ENCODE measurements at places on chromosomes 4 and X.

GRCh38 chr4:109683621-109684253, 19.5 kb downstream of the CASP6 start:
- DNase-seq, result no peak

GRCh38 chr4:88045021-88045420, 37.6 kb downstream of the PKD2 start:
- no peak for DNase-seq

DNA sequence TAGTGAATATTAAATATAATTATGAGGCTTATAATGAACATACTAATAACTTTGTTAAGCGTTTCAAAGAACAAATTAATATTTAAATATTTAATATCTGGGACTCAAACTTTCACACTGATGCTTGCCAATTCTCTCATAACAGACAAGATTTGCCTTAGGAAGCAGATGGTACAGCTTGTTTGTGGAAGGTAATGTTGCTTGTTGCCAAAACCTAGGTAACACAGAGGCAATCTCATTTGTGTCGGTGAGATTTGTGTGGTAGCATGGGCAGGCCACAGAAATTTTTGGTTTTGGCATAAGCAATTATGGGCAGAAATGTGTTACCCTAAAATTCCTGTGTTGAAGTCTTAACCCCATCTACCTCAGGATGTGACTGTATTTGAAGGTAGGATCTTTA, 114.9 kb upstream of the AFF2 start:
- no peak for DNase-seq

DNA sequence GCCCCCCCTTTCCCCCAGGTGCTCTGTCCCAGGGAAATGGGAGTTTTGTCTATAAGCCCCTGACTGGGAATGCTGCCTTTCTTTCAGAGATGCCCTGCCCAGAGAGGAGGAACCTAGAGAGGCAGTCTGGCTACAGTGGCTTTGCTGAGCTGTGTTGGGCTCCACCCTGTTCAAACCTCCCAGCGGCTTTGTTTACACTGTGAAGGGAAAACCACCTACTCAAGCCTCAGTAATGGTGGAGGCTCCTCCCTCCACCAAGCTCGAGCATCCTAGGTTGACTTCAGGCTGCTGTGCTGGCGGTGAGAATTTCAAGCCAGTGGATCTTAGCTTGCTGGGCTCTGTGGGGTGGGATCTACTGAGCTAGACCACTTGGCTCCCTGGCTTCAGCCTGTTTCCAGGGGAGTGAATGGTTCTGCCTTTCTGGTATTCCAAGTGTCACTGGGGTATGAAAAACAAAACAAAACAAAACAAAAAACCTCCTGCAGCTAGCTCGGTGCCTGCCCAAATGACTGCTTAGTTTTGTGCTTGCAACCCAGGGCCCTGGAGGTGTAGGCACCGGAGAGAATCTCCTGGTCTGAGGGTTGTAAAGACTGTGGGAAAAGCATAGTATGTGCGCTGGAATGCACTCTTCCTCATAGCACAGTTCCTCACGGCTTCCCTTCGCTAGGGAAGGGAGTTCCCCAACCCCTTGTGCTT, 41.7 kb downstream of the ITM2A start:
- peak; percentile 36 for DNase-seq

DNA sequence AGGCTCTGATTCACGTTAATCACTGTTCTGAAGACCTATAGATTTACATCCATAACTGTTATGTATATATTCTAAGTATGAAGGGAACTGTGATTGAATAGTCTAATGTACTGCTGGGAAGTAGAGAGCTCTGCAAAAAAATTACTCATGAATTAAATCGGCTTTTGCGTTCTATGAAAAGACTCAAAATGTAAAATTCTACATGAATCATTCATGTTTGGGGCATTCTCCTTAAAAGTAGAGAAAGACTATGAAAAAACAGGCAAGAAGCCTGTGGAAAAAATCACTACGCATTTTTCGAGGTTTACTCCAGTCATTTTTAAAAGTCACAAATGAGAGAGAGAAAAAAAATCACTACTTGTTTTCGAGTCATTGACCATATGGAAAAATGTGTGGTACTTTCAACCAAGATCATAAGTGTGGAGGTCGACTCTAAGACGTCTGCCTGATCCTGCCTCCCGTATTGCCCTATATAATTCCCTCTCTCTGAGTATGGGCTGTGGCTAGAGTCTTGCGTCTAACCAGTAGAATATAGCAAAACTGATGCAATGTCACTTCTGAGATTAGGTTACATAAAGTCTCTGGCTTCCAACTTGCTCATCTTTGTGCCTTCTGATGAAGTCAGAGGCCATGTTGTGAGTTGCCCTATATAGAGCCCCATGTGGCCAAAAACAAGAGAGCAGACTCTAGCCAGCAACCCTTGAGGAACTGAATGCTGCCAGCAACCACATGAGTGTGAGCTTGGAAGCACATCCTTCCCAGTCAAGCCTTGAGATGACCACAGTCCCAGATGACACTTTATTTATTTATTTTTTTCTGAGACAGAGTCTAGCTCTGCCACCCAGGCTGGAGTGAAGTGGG, 32.1 kb upstream of the VEGFD start:
- no peak for DNase-seq

GRCh38 chrX:99078301-99078700, 1331.8 kb downstream of the PCDH19 start:
- no peak for DNase-seq

DNA sequence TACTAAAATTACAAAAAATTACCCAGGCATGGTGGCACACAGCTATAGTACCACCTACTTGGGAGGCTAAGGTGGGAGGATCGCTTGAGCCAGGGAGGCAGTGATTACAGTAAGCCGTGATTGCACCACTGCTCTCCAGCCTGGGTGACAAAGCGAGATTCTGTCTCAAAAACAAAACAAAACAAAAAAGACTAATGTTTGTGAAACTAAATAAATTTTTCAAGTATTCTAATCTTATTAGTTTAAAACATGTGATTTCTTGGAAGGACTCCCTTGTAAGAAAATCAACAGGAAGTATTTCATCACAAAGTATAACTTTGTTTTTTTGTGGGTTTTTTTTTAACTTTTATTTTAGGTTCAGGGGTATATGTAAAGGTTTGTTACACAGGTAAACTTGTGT, 89.6 kb downstream of the EGF start:
- no peak for DNase-seq

DNA sequence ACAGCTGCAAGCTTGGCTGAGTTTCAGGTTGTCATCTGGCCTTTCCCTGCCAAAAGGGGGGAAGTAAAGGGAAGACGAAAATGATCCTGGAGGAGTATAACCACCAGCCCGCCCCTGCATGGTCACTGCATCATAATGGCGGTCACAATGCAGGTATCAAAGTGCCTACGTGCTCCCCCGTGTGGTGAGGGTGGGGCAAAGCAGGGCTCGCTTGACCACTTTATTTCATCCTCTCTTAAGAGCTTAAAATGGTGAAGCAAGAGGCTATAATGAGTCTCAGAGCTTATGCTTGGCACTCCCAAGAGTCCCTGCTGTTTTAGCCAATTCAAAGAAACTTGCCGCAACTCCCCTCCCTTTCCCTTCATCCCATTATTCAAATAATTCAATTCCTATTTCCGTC, 105.6 kb downstream of the APOOL start:
- DNase-seq, result no peak

DNA sequence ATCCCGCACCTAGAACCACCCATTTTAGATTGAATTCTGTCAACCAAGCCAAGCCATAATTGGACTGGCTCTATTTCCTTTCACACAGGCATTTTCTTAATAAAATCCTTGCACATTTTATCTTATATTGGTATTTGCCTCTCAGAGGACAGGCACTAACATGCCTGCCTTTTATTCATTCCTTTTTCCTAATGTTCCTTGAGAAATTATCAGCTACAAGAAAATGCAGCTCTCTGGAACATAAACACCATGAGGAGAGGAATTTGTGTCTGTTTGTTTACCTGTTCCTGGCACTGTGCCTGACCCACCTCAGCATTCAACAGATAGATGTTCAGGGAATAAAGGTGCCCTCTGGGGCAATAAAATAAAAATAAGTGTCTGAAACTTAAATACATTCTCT, 116.2 kb downstream of the PDHA2 start:
- DNase-seq, result no peak

DNA sequence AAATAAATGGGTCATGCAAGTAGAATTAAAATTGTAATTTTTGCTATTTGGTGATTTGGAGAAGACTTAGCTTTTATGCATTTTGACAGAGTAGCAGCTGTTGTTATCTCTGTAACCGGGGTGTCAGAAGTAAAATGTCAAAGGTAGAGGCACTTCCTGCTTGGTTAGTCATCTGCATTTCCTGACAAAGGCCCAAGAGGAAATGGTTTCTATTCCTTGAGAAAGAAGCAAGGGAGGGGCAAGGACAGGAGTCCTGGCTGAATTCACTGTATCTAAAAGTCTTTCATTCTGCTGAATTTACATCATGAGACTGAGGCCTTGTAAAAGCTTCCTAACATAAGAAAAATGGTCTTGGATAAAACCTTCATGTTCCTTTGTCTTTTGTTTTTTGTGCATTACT, 550.9 kb upstream of the BOD1L1 start:
- no peak for DNase-seq

DNA sequence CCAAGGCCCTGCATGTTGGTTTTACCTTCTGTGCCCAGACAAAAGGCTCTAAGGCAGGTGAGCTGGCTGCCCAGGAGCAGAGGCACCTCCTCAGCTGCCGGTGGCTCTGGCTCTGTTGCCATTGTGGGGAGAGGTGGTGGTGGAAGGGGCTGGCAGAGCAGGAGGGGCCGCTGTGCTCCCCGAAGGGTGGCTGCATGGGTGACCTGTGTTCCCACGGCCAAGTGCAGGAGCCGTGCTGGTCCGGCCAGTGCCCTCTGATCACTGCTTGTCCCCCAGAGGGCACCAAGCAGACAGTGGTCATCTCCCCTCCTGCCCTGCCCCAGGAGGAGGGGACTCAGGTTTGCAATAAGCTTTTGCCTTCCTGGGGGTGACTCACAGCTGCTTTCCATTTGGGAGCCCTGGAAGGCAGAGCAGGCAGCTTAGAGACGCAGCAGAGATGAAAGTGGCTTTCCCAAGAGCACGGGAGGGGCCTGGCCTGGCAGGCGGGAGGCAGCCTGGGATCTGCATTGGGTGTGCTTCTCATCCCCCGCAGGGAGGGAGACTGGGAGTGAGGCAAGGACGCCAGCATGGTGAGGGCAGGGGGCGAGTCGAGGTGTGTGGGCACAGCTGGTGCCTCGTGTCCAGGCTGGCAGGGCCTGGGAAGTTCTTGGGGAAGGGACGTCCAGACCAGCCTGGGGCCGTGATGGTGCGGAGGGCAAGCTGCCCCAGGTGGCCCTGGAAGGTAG, 28.7 kb downstream of the DOK7 start:
- DNase-seq, result no peak

GRCh38 chr4:113483131-113483530, 278.4 kb downstream of the CAMK2D start:
- DNase-seq, result no peak

DNA sequence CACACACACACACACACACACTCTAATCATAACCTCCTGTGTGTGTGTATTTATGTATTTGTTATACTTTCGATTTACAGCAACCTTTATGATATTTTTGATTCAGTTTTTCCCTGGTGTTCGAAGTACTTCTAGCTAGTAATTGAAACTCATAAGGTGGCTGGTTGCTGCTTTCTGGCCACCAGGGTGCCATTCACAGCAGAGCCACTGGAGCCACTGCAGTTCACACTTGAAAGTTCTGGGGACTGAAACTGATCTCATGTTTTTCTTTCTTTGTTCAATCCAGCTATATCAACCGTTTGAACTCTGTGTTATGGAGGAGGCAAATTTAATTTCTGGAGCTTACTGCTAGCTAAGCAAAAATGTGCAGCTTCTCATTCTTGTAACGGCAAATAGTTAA, 419.4 kb downstream of the ADGRL3 start:
- no peak for DNase-seq

DNA sequence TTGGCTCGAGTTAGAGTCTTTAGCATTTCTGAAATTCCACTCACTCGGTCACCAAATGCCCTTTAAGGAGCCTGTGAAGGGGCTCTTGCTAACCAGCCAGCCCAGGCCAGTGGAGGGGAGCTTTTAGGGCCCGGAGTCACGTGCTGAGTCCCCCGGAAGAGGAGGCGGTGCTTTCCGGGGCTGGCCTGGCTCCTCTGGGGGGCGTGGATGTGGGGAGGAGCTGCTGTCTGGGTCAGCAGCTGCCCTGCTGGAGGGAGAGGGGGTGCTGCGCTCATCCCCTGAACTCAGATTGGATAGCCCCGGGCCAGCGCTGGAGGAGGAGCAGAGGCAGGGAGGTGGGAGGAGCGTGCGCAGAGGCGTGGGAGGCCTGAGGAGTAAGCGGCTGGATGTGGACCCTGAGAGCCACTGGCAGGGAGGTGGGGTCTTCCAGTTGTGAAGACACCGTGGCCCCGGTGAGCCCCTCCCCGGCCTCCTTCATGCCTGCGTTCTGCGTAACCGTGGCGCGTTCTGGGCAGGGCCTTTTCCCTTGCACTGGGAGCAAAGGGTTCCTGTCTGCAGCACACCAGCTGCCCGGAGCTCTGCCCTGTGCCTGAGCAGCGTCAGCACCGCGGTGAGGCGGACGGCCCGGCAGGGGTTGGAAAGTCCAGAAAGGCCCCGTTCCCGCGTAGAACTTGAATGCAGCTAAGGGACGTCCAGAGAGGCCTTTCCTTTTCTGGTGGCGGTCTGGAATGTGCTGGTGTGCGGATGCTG, 19.7 kb downstream of the MAEA start:
- DNase-seq, result peak; percentile 29

DNA sequence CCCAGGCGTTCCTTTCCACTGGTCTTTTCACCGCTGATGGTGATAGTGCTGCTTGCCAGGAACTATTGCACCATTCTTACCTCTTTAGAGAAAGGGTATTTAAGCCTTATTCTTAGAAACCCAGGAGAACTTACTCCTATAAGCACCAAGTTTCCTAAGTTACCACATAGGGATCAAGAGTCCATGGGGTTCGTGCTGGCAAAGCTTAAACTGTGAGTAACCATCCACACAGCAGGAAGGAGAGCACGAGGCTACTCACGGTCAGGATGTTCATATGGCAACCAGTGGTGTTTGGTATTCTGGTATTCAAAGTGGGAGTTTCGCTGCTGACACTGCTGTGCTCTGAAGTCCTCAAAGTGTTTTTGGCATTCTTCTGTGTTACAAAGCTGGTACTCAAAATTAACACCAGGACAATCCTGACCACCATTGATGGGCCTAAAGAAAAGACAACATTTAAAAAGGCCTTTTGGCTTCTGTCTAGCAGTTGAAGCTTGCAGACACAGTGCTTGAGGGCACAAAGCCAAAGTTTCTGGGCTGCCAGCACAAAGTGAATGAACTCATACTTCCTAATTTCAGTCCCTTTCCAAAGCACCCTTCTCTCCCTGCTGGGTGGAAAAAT, 256.9 kb downstream of the ADAMTS3 start:
- no peak for DNase-seq

DNA sequence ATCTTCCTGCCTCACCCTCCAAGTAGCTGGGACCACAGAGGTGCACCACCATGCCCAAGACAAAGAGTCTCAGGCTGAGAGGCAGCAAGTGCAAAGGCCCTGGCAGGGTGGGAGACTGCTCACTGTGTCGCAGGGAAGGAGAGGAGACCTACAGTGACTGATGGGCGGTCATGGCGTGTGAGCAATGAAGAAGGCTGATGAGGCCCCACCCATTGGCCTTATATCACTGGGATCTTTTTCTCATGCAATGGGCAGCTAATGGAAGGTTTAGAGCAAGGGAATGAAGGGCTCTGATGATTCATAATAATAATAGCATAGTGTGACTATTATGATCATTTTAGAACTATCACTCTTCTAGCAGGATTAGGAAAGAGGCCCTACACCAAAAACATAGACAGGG, 20.9 kb downstream of the FAM9C start:
- no peak for DNase-seq
